ENCODE measurements at places on chromosomes 5 and 9. TPM values are rescaled to one million over a fixed set of nuclear protein-coding genes. Genes with fewer than 3 reads are reported as not detected.

Gene CBY3
- 0.53 TPM for polyA plus RNA-seq

Gene CCL27
- 0.47 TPM for polyA plus RNA-seq

Gene PCSK1
- polyA plus RNA-seq, result 0.06 TPM

Gene RNF183
- polyA plus RNA-seq, result 0.13 TPM

DNA sequence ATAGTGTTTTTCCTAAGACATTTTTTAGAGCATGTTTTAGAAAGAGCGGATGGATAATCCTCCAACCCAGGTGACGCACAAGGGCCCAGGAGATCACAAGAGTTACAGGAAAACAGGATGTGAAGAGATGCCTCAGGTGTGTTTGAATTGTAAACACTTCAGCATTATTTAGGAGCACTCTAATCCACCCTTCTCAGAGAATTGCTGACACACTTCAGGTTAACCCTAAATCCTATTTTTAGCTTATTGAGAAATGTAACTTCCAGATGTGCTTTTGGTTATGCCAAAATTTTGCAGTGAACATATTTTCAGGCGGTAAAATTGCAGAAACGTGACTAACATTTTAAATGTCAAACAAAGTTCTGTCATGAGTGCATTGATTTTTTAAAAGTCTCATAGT is 755.4 kb upstream of the CTNND2 start:
- DNase-seq, result no peak

DNA sequence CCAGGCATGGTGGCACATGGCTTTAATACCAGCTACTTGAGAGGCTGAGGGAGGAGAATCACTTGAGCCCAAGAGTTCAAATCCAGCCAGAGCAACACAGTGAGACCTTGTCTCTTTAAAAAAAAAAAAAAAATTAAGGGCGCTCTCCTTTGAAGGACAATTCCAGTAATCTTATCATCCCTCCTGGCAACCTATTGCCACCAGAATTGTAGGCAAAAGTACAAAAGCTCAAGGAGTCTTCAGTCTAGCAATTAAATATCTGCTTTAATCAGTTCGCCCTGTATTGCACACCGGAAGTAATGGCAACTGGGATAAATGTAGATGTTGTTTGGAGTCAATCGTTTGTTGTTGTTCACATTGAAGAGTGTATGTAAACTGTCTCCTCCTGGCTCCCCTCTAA is 7.7 kb downstream of the SNX18 start:
- DNase-seq, result no peak

GRCh38 chr5:56055287-56055686 is 60.5 kb upstream of the IL6ST start:
- no peak for DNase-seq

DNA sequence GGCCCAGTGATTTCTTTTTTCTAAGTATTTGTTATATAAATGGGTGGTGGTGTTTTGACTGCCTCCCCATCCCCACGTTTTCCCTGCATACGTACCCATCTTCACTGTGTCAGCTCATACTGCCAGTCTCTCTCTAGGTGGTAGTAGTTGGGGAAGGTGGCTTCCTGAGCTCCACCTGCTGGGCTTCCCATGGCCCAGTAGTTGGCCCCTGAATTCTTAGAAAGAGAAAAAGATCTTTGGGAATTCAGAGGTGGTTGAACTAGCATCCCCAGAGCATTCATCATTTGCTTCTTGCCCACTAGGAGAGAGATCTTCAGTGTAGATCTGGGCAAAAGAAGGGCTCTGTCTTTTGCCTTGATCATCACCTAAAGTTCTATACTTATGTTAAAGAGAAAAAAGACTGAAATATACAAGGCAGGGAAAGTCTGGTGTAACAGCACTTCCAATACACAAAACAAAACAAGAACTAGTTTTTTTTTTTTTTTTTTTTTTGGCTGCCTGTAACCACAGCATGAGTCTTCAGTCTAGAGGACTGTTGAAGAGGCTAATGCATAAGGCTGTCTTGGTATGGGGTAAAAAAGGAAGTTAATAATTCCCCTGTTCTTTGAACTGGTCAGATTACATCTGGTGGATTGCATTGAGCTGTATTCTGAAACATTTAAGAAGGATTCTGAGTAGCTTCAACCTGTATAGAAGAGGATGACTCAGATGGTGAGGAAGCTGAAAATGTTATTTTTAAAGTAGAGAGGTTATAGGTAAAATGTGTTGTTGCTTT is 128.7 kb downstream of the ATG10 start:
- DNase-seq, result no peak

- no peak for DNase-seq
Observed at GRCh38 chr9:117437283-117437682, 22.4 kb upstream of the ASTN2 start.

- no peak for DNase-seq
Observed at GRCh38 chr9:121345070-121345469, 25.0 kb downstream of the STOM start.

DNA sequence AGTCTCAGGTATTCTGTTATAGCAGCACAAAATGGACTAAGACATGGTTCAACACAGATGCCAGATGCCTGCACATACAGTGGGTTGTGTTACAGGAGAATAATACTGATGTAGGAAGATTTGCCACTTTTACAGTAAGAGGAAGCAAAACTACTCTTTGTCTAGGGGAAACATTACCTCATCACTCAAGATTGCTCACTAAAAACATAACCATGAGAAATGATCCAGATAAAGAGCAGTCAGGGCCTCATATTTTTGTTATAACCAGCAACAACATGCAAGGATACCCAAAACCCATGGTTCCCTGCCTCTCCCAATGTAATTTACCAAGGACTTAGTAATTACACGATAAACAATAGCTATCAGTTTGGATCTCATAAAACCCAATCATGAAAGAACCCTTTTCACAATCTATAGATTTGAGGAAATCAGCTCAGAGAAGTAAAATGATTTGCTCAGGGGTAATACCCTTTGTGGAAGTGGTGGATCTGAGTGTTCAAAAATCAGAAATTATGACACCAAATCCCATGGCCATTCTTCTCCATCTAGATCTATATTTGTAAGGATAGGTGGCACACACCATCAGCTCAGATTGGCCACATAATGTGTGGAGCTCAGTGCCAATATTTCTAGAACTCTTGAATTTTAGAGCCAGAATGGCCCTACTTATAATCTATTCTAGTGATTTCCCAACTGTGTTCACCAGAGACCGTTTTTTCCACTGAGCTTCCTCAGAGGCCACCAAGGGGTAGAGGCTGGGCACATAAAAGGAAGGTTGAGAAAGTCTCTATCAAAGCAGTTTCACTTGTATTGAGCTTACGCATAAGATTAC is 27.8 kb downstream of the DPYSL3 start:
- no peak for DNase-seq

DNA sequence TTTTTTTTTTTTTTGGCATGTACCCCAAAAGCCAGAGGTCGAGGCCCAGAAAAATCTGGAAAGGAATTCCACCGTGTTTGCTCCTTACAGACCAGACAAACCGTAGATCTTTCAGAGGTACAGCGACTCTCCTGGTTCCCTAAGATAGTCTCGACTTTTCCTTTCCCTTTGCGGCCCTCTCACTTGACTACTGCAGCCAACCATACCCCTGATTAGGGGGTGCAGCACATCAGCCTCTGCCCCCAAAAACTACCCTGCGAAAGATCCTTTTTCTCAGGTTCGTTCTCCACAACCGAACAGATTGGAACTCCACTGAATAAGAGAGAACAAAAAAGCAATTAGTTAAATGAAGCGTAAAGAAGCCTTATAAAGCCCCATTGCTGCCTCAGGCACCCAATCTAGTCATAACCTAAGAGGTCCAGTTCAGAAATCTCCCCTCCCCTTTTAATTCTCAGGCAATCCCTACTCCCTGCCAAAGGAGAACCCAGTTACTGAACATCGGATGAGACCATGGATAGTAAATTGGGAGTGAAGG is 379 bp upstream of the TICAM2 start:
- DNase-seq, result no peak

GRCh38 chr5:179504600-179505396 is 45.6 kb upstream of the RUFY1 start:
- DNase-seq, result no peak

DNA sequence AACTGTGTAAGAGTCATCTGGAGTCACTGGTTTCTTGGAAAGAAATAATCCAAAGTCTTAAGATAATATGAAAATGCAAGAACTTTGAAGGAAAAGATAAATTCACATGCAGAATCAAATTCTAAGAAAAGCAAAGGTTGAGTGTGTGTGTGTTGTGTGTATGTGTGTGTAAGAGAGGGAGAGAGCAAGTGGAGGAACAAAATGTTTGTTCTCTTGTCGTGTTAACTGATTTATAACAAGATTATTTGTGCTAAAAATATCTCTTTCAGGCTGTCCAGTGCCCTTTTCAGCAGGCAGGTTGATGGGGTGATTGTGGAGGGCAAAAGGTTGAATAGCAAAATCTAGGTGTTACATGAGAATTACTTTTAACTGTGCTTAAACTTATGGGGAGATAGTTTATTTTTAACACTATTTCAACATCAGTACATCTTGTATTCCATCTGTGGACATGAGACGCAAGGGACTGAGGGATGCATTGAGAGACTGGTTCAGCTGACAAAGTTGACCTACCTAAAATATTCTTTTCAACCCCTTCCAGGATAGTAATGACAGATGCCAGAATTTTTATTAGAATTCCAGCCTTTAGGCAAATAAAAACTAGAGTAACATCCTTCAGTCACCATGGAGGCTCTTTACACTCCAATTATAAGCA is 342.4 kb upstream of the CD180 start:
- DNase-seq, result no peak

DNA sequence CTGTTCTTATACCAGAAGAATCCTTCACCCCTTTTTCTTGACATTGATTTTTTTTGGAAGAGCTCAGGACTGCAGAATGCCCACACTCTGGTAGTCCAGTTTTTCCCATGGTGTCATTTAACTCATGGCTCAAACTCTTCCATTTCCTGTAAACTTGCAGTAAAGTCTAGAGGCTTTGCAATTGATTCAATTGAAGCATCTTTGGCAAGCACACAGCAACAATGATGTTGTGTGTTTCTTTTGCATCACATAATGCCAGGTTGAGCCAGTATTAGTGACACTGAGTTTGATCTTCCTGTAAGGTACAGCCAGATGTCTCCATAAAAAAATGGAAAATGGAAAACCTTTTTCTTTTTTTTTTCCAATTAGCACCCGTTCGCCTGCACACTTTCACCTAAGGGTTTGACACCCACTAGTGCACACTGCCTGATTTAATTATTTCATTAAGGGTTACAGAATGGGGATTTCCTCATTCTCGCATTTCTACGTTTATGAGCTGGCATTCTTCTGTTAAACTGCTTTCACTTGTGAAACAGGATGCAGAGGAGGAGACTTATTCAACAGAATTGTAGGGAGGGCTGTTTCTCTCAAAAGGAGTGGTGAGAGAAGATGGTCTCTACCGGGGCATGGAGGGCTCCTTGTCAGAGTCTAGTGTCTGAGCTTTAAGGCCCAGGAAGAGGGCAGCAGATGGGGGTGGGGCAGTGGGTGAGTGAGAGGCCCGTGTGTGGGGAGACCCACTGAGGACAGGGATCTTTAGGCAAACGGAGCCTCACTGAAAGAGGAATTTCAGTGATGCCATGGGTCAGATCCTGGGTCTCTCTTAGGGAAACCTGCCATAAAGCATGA is 2.2 kb upstream of the S1PR3 start:
- DNase-seq, result peak; percentile 37

DNA sequence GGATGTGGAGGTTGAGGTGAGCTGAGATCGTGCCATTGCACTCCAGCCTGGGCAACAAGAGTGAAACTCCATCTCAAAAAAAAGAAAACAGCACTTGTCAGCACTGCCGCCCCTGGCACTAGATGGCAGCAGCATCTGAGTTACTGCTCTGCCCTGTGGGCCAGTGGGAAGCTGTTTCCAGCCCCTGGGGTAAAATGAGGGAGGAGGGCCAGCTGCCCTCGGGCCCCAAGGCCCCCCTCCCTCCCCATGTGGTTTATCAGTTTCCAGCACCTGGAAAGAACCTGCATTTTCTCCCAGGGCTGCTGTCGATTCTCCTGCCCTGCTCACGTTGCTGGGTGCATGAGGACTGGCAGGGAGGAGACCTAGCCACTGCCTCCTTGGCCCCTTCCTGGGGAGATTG is 13.2 kb upstream of the CEL start:
- no peak for DNase-seq

GRCh38 chr5:96066386-96066719 is 104.7 kb upstream of the ELL2 start:
- DNase-seq, result no peak

DNA sequence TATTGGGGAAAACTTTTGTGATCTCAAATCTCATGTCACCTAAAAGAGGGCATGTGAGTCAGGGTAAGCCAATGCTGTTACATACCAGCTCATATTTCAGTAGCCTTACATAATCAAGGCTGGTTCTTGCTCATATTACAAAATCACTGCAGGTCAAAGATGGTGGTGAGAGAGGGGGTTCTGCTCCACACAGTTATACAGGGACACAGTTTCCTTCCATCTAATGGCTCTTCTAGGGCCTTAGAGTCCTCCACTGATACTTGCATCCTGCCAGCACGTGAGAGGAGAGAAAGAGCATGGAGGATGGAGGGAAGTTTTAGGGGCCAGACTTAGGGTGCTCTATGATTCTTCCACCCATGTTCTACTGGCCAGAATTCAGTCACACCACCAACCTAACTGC is 130.0 kb downstream of the LIFR start:
- no peak for DNase-seq

DNA sequence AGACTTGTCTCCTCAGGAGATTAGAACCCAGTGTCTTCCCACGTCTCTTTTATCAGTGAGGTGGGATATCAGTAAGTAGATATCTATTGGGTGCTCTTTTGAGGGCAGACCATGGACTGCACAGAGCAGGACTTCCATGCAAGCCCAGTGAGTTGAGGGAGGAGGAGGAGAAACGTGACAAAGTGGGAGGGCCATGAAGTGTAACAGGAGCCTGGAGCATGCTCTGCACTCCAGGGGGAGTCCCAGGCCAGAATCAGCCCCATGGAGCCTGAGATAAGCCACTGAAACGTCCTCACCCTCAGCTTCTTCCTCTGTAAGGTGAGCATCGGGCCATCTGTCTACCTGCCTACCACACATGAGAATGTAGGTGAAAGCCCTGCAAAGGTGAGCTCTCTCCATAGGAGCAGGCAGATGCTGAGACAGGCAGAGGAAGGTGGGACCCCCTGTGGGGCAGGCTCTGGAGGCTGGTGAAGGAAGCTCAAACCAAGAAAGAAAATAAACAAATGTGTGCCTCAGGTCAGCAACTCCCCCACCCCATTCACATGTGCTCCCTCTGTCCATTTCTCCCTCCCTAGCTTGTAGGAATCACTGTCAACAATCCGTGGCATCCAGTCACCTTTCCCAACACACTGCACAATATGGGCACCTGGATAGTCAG is 87.4 kb downstream of the NRG2 start:
- no peak for DNase-seq

- peak; percentile 52 for DNase-seq
Observed at GRCh38 chr9:121774715-121775613, 123.5 kb downstream of the DAB2IP start.

GRCh38 chr5:181243564-181244343 is at the start of gene RACK1:
TSS of gene RACK1 (minus strand) at chr5:181243906. CDS start at chr5:181243800, 106 bp downstream.
- peak; percentile 98 for DNase-seq
